ENCODE measurements at places on chromosomes 11 and 22.
A peak's percentile ranks its signal among the peaks of the same experiment; 100 is the strongest.

GRCh38 chr11:58318532-58318931, 40.3 kb downstream of the OR5B17 start:
- DNase-seq: no peak

DNA sequence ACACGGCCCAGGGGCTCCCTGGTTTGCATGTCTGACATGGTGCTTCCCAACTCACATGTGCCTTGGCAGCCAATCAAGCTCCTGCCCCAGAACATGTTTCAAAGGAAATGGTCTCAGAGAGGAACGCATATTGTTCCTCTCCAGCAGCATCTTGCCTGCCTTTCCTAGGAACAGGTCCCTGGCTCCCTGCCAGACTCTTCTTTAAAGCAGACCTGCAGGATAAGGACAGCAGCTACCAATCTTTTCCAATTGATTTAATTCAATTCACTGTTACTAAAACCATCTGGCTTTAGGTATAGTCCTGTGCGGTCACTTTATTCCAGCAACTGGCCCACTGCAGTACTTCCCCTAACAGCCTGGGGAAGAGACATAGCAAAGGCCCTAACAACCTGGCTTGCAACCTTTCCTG, 79.9 kb downstream of the AMBRA1 start:
- peak; percentile 97 for DNase-seq

GRCh38 chr11:106369224-106369623, 291.8 kb downstream of the AASDHPPT start:
- DNase-seq: no peak

DNA sequence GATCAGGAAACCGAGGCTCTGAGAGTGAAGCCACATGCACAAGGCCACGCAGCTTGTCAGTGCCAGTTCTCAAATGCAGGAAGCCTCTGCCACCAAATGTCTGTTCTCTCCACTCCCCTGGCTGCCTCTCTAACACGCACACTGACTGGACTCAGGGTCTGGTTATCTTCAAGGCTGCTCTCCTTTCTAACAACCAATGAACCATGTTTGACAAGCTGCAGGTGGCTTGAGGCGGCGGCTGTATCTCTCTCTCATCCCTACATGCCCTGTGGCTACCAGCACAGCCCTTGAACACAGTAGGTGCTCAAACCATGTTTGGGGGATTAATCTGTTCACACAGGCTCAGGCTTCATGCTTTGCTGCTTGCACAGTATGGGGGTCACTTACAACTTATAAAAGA, 23.7 kb downstream of the MFNG start:
- no peak for DNase-seq

GRCh38 chr11:112925516-112926310, 35.5 kb upstream of the NCAM1 start:
- no peak for DNase-seq

GRCh38 chr22:16915701-16916100, 90.5 kb upstream of the XKR3 start:
- DNase-seq: no peak

- peak; percentile 23 for DNase-seq
Observed at GRCh38 chr11:126284829-126285228, 1.9 kb downstream of the TIRAP start.
